Stimulated activated CD8-positive, alpha-beta memory T cell treated with anti-CD3 and anti-CD28 coated beads, Interleukin-15, amount 100 ng/mL, for 4 hours (primary cell): ENCODE measurements at places on chromosomes 2 and 18.

DNA sequence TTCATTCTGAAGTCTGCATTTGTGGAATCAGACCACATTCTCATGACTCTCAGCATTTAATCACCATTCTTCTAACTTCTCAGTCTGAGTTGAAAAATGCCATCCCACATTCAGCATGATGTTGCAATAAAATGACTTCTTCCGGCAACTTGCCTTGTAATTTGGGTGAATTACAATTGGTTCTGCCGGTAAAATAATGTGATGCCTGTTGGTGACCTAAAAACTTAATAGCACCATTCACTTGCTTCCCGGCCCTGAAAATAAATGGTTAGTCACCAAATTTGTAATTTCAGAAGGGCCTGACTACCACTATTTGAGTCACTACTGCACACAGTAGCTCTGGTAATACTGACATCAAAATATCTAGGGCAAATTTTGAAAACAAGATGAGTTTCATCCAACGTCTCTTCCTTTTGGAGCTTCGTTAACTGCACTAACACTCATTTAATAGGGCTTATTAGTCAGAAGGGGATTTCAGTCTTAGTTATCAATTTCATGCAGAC is 637.1 kb upstream of the CHAC2 start:
- no peak for DNase-seq

DNA sequence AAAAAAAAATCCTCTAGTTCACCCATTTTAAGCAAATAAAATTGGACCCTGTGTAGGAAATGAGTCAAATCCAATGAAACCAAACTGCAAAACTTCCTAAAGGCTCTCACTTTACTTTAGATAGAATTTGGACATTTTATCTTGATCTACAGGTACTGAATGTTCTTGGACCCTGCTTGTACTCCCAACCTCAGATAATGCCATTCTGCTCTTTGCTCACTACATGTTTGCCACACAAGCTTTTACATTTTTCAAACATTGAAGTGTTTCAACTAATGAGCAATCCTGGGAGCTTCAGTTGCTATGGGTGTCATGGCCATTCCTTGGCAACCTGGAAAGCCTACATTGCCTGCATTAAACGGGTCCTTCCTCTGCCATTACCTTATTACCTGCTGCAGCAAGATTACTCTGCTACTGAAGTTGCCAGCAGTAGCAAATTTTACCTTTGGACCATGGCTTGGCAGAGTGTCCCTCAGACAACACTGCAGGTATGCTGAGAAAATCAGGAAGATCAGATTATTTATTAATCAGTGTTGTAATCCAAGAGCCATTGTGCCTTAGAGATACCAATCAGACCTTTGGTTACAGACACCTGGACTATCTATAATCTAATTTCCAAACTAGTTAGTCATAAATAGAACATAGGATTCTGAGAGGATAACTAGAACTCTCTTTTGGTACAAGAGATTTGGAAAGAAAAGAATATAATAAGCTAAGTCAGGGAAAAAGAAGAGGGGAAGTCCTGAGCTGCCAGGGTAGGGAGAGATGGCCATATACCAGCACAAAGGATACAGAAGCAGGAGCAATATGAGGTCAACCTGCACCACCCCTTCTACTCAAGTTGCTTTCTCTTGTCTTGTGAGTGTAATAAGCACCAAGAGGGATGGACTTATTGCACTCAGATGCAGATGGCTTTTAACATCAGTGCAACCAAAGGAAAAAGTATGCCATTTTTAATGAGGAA is 293.3 kb upstream of the TFPI start:
- no peak for DNase-seq

DNA sequence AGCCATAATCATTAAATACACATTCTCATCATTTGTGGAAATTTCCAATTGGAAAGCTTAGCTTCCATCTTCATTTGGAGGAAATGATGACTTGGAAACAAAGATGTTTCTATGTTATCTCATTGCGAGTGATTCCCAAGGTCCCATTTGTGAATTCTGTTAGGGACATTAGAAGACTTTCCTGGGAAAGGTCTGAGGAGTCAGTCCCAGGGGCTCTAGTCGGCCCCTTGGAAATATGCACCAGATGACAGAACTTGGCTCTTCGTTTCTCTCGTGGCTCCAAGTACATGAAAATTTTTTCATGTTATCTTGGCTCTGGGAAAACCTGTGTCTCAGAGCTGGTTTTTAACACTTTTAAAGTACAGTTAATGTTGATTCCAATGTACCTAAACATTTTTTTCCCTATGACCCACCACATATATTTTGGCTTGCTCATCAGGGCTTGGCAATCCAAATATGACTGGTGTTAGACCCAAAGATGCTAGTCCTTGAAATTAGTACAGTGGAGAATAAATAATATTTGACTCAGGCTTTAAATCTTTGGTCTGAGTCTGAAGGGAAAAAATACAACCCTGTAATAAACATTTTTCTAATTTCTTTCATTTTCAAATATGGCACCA is 15.4 kb upstream of the CAVIN2 start:
- DNase-seq, result no peak

- no peak for DNase-seq
Observed at GRCh38 chr2:26979741-26980140, 9.3 kb downstream of the MAPRE3 start.

DNA sequence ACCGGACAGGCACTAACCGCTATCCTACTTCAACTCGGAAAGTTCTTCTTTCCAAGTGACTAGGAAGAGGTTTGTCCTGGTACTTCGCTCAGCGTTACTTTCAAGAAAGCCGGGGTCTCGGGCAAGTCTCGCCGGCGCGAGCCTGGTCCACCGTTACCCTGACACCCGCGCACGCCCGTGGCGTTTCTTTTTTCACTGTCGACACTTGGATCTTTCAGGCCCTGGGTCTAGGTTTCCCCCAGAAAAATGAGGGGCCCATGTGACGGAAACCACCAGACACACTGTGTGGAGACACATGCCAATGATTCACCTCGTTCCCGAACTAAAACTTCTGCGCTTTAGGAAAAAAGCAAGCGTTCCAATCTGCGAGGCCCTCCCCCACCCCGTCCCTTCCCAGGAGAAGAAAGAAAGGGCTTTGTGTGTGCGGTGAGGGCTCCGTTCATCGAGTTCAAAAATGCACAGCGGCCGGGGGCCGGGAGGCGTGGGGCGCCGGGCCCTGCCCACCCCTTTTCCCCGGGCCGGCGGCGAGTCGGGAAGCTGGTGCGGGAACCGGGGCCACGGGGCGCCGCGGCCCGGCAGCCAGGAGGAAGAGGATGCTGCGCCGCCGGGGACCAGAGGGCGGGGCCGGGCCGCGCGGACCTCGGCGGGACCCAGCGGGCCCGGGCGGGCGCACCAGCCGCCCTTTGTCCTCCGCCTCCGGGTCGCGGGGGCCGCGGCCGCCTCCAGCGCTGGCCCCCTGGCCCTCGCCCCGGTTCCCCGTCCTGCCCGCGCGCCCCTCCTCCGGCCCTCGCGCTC is 2.6 kb downstream of the ZNF521 start:
- no peak for DNase-seq
